HFFc6 (cell line): ENCODE measurements at places on chromosomes 4 and X.
A peak's percentile ranks its signal among the peaks of the same experiment; 100 is the strongest.

- DNase-seq = peak; percentile 33
Observed at GRCh38 chr4:113300471-113300928, 251.0 kb downstream of the ANK2 start.

DNA sequence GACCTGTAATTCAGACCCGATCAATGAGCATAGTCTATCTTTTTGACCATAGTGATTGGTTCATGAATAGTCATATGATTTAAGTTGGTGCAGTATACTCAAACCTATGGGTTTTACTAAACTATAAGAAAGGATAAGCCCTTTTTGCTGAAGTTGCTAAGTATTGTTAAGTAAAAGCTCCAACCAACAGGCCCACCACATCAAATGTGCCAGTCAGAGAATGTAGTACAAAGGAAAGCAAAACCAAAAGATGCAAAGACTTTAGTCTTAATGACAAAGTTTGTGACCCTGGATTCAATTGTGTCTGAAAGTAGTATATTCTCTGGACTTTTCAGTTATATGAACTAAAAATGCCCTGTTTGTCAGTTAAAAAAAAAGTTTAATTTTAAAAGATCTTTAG lies 208.1 kb upstream of the TET2 start:
- no peak for DNase-seq

DNA sequence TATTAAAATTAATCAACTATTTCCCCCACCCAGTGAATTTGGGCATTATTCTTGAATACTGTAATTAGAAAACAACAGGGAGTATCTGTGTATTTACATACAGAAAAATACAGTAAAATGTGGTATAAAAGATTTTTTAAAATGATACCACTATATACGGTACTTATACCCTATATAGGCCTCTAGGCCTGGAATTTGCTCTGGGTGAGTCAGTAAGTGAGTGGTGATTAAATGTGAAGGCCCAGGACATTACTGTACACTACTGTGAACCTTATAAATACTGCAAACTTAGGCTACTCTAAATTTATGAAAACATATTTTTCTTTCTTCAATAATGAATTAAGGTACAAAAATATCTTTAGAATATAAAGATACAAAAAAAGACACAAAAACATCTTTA lies 6.3 kb upstream of the CSN3 start:
- no peak for DNase-seq

- no peak for DNase-seq
Observed at GRCh38 chr4:187903106-187903505, 92.5 kb upstream of the ZFP42 start.

DNA sequence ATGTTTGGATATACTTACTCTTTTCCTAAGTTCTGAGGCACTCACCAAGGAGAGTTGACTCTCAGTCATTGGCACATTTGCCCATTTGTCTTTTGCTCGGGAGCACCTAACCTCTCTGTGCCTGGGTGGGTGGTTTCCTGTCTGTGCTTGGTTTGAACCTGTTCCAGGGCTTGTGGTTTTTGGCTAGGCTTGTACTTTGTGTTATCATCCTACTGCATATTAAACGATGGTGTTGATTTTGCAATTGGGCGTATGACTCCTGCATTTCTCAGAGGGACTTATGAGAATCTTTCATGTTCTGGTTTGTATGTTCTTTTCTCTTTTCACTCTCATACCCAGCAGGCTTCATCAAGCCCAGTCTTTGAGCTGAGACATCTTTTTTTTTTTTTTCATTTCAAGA lies 161.7 kb downstream of the BTC start:
- DNase-seq = peak; percentile 17

GRCh38 chr4:86389664-86390063 lies 29.8 kb upstream of the MAPK10 start:
- DNase-seq = no peak

- peak; percentile 70 for DNase-seq
Observed at GRCh38 chrX:22220941-22221340, 51.8 kb upstream of the CBLL2 start.

GRCh38 chr4:25638806-25639205 lies 16.8 kb upstream of the SLC34A2 start:
- no peak for DNase-seq

DNA sequence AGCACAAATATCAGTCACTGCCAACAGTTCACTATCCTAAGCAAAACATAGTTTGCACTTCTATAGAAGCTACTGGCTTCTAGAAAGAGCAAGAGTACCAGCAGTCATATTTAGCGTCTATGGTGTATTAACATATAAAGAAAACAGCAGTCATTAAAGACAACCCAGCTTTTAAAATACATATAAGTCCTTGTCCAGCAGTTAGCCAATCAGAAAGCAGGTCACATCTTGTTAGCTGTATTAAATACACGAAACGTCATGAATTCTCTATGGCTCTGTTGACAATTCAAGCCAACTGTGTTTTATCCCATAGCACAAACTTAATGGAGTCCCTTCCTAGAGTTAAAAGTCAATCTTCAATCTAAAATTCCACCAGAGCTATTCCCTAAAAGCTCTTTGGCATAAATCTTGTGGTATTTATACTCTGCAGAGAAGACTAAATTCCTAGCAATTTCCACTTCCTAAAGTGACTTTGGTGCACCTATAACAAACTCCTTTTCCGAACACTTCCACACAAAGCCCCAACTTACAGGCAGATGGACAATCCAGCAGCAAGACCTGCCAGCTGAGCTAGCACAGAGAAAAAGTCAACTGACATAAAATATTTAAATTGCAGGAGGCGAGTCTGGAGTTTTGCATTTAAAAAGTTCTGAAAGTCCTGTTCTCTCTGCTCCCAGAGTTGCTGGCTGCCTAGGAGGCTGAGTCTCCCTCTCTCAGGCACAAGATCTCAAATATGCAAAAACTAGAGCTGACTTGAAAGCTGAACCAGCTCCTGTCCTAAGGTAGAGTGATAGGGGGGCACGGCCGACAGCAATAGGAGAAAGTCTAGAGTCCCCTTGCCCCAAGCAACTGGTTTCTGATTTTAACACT lies 1.3 kb downstream of the LDB2 start:
- DNase-seq = peak; percentile 71
